ENCODE measurements at places on chromosomes 6 and 20.

- DNase-seq = no peak
These were observed 753.4 kb upstream of the ADGRB3 start for GRCh38 chr6:67881706-67882065.

DNA sequence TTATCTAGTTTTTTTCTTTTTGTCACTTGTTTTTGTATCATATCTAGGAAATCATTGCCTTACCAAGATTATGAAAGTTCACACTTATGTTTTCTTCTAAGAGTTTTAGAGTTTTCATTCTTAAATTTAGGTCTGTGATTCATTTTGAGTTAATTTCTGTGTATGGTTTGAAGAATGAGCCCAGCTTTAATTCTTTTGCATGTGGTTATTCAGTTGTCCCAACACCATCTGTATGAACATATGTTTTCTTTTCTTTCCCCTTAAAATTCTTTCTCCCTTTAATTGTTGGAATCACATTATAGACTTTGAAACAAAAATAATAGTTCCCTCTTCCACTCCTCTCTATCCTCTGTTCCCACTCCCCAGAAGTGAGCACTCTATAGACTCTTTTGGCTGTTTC, 85.4 kb downstream of the SLX4IP start:
- no peak for DNase-seq

- no peak for DNase-seq
These were observed 14.4 kb downstream of the ARMC2 start for GRCh38 chr6:108862479-108863191.

DNA sequence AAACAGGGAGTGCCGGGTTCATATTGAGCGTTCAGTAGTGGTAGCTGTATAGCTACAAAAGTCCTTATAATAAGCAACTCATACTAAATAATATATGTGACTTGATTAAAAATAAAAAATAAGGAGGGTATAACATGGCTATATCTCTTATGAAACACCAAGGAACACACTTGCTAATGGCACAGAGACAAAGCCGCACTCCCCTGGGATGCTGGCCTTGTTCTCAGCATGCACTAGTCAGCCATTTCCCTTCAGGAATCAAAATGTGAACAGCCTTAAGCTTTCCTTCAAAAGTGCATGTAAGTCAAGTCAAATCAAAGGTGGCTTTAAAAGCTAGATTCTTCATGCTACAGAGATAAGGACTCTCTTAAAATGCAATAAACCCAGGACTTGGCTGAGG, 9.4 kb downstream of the HMGCLL1 start:
- DNase-seq = no peak

DNA sequence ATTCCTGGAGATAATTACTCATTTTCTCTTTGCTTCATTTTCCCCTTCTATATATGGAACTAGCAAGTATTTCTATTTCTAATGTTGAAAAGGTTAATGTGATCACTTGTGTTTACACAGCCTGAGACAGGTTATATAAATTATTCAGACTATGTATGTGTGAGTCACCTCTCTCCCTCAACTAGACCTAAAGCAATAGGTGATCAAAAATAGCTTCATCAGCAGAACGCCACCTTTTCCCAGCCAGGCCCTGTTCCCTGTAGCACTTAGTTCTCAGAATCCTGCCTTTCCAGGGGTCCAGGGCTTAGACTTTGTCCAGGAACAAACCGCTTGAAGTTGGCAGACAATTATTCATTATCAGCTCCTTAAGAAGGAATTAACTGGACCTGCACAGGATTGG, 125.3 kb upstream of the EXOC2 start:
- no peak for DNase-seq

All from stimulated activated CD4-positive, alpha-beta T cell treated with anti-CD3 and anti-CD28 coated beads, Interleukin-4, amount 100 ng/mL, for 1 hour (primary cell).